ENCODE measurements at places on chromosomes 1 and 21. TPM values are rescaled to one million over a fixed set of nuclear protein-coding genes. Genes with fewer than 3 reads are reported as not detected.
A peak's percentile ranks its signal among the peaks of the same experiment; 100 is the strongest.

Gene SLC44A5
- 0.35 TPM for polyA plus RNA-seq

Gene SZT2
- polyA plus RNA-seq, result 13.1 TPM

Gene SLC16A4
- 12.8 TPM for polyA plus RNA-seq

Gene SLAMF9
- not detected for polyA plus RNA-seq

Gene C1orf141
- polyA plus RNA-seq, result not detected

Gene OR6K3
- polyA plus RNA-seq, result not detected

Gene ACTN2
- polyA plus RNA-seq, result 1,882 TPM

Gene PMF1
- 66.7 TPM for polyA plus RNA-seq

GRCh38 chr1:156664046-156664766, 13.0 kb downstream of the NES start:
- no peak for DNase-seq

DNA sequence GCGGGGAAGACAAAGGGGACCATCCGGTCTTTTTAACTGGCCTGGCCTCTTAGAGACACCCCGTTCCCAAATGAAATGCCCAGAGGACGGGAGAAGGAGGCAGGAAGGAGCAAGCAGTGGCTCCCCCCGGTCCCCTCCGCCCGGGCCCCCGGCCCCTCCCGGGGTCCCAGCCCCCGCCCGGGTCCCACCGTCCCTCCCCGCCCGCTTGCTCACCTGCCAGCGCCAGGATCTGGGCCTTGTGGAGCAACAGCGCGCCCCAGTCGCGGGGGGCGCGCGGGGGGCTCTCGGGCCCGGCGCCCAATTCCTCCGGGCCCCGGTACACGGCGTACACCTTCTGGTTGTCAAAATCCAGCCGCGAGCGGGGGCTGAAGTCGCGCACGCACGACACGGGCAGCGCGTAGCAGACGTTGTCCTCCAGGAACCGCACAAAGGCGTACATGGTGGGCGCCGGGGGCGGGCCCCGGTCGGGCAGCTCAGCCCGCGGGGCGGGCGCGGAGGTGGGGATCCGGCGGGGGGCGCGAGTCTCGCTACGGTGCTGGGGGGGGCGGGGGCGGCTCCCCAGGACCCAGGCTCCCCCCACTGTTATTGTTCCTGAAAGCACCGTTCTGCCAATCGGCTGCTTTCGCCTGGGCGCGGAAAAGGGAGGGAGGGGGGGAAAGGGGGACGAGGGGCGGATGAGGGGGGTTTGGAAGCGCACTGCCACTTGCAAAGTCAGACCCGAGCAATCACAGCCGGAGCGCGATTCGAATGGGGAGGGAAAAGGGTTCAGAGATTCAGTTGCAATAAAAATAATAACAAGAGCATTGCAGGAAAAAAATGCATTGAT, at the start of gene BEND5:
BEND5 (minus strand) TSS at position 499 of the 826 bp plus-strand sequence; CDS start at position 439, 60 bp downstream.
- DNase-seq, result peak; percentile 85

DNA sequence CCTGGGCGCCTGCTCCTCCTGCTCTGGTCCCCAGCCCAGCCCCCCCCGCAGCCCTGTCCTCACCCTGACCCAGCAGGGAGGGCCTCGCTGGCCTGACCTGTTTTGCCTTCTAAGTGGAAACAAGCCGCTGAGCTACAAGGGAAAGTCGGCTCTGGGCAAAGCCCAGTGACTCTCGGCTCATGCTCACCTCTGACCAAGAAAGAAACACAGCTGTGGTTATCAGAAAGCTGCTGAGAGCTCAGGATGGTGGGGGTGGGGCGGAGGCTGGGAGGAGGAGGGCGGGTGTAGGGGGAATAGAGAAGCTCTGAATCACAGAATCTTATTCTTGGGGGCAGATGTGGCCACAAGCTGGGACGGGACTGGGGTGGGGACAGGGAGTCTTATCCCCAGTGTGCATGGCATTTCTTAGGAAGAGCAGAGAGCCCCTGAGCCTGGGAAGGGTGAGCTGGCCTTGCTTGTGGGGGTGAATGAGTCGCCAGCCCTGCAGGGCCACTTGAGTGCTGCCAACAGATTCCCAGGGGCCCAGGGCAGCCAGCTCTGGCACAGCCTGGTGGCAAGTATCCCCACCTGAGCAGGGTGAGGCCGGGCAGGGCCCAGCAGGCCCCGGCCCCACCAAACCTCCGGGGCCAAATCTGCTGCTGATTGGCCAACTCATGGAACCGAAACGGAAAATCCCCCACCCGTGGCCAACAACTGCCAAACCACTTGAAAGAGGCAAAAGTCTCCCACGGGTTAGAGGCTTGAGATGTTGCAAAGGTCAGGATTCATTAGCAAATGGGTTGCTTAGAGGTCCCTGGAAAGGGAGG, 120.6 kb downstream of the SPSB1 start:
- DNase-seq, result peak; percentile 68

GRCh38 chr1:15029036-15029435, 124.5 kb upstream of the TMEM51 start:
- no peak for DNase-seq

- no peak for DNase-seq
Observed at GRCh38 chr1:119045096-119045746, 57.1 kb upstream of the TBX15 start.

- no peak for DNase-seq
Observed at GRCh38 chr1:40079774-40080400, 17.2 kb downstream of the PPT1 start.

DNA sequence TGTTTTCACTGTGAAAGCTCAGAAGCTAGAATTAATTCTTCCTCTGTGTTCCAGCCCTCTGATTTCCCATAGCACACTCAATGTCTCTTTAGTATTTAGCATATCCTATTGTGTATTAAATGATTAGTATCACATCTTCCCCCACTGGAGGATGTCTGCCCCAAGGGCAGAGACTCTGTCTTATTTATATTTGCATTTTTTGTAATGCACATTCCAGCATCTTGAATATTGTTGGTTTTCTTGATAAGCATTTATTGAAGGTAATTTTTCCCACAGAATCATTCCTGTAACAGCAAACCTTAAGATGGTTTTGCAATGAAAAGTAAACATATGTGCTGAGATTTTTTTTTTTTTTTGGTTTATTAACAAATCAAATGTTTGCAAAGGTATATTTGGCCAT, 34.1 kb downstream of the CENPF start:
- no peak for DNase-seq

DNA sequence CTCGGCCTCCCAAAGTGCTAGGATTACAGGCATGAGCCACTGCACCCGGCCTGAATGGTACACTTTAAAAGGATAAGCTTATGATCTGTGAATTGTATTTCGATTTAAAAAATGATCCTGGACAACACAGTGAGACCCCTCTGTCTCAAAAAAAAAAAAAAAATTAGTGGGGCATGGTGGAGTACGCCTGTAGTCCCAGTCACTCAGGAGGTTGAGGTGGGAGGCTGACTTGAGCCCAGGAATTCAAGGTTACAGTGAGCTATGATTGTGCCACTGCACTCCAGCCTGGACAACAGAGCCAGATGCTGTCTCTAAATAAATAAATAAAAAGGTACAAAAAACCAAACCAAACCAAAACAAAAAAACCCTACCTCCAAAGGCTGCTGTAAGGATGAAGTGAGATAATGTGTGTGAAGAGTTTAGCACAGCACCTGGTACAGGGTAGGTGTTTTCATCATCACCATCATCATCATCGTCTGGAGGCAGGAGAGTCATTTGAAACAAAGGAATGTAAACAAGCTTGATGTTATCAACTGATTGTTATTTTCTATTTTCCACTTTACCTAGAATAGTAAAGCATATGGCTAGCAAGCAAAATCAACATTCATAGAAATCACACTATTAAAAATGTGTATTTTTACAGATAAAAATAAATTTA, 22.5 kb upstream of the HTR1D start:
- DNase-seq, result no peak

DNA sequence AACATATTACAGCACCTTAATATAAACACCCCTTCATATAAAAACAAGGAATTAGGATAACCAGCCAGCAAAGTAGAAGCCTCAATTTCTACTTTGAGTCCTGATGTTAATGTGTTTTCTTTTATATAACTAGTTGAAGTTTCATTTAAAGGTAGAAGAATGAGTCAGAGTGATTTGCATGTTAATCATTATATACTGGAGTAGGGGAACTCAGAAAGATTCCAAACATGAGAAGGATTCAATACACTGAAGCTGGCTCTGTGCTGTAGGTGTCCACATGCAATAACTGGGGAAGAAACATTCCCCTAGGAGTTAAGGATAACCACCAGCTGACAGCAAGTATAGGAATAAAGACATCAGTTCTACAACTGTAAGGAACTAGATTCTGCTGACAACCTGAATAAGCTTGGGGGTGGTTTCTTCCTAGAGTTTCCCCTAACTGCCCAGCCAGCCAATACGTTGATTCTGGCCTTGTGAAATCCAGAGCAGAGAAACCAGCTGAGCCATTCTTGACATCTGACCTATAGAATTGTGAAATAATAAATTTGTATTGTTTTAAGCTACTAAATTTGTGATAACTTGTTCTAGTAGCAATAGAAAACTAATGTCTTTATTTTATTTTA, 33.4 kb upstream of the RNPC3 start:
- DNase-seq, result no peak

DNA sequence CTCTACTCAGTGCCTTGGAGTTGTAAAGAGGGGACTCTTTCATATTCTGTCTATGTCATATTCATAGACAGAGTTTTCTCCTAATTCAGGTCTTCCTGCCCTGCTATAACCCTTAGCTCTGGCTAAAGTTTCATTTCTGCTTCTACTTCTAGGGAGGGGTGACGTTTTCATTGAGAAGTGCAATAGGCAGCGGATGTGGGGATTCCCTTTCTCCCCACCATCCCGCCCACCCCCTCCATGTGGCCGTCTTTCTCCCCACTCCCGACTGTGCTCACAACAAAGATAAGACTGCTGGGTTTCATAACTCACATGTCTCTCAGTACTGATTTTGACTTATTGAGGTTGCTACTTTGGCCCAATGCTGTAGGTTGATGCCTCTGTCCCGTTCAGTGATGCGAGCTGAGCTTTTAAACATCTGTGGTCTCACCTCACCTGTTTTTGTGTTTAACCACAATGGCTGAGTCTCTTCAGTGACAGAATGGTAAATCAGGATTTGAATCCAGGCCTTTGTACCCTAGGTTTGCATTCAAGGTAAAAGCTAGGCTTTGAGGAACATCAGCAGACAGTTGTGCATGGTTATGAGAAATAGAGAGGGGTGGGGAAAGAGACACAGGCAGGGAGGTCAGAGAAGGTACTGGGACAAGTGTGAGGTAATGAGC, 7.8 kb upstream of the KIF14 start:
- DNase-seq, result no peak

DNA sequence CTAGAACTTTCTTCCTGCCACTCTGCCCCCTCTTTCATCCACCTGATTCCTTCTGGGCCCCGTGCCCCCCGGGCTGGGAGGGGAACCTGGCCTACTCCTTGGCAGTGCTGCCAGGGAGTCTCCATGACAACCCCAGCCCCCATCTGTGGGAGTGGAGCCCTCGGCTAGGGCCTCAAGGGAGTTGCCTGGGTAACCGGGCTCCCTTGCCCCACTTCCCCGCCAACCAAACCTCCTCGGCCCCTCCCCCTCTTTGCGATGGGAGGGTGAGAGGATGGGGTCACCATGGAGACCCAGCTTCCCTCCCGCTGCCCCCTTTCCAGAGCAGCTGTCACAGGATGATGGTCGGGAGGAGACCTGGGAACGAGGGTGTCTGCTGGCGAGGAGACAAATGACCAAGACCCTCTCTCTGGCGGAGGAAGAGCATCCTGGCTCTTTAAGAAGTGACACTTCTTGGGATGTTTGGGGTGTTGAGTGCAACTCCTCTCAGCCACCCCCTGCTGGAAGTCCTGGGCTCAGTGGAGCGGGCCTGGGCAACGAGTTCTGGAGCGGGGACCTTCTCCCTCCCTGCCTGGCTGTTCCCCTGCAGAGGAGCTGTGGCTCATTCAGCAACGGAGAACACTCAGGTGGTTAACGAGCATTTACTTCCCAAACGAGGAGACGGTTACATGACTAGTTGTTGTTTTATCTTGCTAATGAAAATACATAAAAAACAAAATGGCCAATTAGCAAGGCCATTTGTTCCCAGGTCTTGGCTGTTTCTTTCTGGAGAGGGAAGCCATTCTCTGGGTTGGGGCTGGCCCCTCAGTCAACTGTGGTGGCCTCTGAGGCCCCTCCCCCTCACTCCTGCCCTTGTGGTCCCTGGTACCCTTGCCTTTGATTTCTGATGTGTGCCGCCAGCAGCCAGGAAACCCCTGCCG, 82.8 kb downstream of the UBIAD1 start:
- DNase-seq, result no peak

- peak; percentile 49 for DNase-seq
Observed at GRCh38 chr1:175204330-175204729, 11.8 kb upstream of the KIAA0040 start.

- DNase-seq, result no peak
Observed at GRCh38 chr1:209266590-209267205, 316.8 kb upstream of the CAMK1G start.

- no peak for DNase-seq
Observed at GRCh38 chr21:46018615-46019014, 37.0 kb downstream of the COL6A1 start.

DNA sequence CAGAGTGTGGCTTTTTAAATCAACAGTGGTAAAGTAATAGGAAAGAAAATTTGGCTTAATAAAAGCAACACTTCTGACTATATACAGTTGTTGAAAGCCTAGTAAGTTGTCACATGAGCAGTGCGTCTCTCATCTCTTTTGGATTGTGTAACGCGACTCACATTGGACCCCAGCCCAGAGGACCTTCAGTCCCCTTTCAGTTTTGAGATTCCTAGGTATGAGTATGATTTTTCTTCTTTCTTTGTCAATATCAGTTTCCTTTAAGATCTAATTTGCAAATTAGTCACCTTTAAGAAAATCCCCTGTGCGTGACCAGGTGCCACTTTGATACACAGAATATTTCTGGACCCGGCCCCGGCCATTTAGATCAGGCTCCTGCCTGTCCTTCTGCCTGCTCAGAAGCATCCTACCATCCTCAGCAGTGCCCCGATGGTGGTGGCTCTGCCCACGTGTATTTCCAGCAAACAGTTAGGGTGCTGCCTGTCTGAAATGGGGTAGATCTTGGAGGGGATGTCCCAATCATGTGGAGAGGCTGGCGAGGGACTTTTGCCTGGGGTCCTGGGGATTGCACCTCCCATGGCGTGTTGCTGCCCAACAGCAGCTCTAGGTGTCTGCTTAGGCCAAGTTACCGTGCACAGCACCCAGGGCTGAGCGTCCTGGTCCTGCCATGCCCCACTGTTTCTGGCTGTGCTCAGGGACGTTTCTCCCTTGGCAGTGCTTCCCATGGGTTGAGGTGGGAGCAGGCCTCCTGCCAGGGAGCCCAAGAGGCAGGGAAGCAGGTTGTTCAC, 21.1 kb downstream of the SNAP47 start:
- DNase-seq, result no peak

DNA sequence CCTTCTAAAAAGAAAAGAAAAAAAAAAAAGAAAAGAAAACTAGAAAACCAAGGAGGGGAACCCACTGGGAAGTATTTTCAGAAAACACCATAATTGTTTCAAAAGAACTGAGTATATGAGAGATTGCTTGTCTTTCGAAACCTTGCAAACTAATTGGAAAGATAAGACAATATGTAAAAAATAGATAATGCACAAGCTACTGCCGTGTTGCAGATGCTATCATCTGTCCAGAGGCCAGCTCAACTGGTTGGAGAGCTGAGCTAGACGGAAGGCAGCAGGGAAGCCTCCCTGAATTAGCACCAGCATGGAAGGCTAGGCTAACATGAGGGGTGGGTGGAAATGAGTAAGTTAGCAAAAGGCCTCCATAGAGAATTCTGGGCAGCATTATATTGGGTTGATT, 16.2 kb upstream of the CACHD1 start:
- no peak for DNase-seq

GRCh38 chr21:34074283-34075090, 1.1 kb downstream of the MRPS6 start:
- DNase-seq, result peak; percentile 12

All from muscle of arm (tissue), 14 donors.